ENCODE measurements at places on chromosomes 1 and 21.
A peak's percentile ranks its signal among the peaks of the same experiment; 100 is the strongest.

DNA sequence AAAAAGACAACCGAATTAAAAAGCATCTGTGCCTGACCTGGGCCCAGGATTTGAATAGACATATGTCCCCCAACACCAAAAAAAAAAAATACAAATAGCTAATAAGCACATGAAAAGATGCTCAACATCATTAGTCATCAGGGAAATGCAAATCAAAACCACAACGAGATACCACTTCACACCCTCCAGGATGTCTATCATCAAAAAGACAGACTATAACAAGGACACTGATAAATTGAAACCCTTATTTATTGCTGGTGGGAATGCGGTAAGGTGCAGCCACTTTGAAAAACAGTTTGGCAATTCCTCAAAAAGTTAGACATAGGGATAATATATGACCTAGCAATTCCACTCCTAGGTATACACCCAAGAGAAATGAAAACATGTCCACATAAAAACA lies 72.3 kb upstream of the CAMK1G start:
- no peak for DNase-seq

- DNase-seq = no peak
Observed at GRCh38 chr1:97070376-97070775, 348.8 kb downstream of the PTBP2 start.

GRCh38 chr1:161420763-161421455 lies 53.2 kb upstream of the CFAP126 start:
- no peak for DNase-seq

DNA sequence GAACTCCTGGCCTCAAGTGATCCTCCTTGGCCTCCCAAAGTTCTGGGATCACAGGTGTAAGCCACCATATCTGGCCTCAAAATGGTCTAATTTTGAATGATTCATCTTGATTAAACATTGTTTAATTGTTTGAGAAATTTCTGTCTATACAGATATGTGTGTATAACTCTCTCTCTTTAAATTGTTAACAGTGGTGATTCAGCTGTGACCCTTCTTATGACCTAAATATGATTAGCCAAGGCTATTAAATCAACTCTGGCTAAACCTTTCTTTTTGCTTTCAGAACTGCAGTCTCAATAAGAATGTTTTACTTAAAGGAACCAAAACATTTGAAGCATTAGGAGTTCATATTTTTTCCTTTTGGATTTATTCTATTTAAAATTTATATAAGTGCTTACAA lies 19.2 kb upstream of the B3GALT5 start:
- no peak for DNase-seq

DNA sequence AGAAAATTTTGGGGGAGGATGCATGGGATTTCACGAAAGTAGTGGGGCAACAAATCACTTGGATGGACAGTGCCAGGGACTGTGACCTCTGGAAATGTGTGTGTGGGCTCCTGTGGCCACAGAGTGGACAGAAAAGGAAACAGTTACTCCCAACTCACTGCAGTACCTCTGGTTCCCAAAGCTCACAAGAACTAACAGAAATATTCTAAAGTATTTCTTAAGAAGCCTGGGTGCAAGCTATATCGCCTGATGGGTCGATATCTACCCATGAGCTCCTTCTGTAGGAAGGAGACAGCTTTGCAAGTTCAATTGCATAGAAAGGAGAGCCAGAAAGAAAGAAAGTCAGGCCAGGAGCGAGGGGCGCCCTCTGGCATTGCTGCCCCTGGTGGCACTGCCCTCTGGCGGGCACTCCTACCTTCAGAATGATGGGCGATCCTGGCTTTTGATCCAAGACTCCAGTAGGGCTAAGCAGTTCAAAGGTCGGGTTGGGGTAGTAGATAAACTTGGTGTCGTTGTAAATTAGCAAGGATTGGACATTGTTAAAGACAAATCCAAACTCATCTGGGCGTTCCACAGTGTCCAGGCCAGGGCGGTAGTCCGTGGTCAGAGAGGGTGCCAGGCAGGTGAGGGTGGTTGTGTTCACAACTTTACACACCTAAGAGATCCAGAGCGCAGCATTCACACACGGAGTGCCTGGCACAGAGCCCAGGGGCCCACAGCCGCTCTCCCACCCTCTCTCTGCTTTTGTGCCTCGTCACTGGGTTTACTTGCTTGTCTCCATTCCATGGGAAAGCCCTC lies 134.7 kb upstream of the CD34 start:
- no peak for DNase-seq

DNA sequence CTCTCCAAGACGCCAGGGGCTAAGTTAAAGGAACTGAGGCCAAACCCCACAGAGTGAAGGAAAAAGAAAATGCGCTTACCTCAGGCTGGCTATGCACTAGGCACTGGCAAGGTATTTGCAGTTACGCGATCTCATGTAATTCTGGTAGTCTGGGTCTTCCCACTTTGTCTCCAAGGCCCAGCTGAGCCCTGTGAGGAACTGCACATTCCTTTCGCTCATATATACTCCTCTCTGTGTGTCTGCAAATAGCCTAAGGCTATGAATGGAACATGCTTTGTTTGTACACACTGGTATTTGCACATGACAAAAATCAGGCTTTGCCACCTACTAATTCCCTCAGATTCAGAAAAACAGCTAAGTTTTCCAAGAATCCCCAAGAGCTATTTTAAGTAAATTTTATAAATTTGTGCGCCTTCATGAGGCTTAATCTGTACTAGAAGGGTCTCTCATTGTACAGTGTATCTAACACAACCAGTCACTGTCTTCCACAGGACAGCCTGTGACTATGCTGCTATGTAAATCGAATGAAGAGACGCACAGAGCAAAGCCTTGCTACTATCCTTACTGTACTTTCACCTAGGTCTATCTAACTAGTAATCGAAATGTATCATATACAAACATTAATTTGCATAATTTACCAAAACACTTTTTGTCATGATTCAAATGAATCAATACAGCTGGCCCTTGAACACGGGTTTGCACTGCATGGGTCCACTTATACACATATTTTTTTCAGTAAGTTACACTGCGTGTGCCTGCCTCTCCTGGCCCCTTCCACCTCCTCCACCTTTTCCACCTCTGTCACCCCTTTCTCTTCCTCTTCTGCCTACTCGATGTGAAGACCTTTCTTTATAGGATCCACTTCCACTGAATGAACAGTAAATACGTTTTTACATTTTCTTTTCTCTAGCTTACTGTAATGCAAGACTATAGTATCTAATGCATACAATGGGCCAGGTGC lies 87.0 kb downstream of the SIPA1L2 start:
- DNase-seq = no peak

DNA sequence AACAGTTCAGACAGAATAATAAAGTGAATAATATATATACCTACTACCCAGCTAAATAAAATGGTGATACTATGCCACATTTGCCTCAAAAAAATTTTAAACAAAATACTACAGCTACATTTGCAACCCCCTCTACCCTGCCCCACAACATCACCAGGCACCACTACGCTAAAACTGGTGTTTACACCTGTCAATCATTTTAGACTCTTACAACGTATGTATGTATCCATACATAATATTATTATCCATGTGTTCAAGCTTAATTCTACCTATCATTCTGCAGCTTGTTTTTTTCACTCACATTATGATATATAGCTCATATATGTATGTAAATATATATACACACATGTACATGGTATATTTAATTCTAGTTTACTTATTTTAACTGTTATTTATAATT lies 62.5 kb downstream of the NIBAN1 start:
- no peak for DNase-seq

- peak; percentile 29 for DNase-seq
Observed at GRCh38 chr1:8545078-8545477, 227.2 kb downstream of the SLC45A1 start.

DNA sequence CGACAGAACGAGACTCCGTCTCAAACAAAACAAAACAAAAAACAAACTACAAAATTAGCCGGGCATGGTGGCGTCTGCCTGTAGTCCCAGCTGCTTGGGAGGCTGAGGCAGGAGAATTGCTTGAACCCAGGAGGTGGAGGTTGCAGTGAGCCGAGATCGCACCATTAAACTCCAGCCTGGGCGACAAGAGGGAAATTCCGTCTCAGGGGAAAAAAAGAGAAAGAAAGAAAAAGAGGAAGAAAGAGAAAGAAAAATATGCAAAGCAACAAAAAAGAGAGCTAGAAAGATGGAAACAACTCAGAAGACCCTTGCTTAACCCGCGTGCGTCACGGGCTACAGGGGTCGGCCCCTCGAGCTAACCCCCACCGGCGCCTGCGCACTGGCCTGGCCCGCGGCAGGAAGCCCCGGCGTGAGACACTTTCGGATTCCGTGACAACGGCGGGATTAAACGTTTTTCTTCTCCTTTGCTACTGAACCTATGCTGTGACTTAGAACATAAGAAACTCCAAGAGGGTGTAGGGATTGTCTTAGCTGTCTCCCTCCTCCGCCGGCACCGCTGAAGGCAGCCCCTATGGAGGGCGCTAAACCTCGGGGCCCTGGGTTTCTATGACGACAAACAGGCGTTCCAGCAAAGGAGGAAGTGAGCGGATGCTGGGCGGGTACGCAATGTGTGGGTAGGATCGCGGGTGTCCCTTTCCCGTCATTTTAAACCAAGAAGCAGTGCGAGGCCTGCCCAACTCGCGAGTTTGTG lies at the start of gene AXDND1:
AXDND1 (plus strand) TSS at position 630 of the 751 bp plus-strand sequence. CDS start 539 bp downstream, outside the sequence.
- peak; percentile 94 for DNase-seq

- DNase-seq = no peak
Observed at GRCh38 chr1:74512170-74512915, at the start of gene LRRC53. Gene LRRC53, minus strand, starts transcription at chr1:74512611. Its CDS starts 29,262 bp downstream, at chr1:74483349.

DNA sequence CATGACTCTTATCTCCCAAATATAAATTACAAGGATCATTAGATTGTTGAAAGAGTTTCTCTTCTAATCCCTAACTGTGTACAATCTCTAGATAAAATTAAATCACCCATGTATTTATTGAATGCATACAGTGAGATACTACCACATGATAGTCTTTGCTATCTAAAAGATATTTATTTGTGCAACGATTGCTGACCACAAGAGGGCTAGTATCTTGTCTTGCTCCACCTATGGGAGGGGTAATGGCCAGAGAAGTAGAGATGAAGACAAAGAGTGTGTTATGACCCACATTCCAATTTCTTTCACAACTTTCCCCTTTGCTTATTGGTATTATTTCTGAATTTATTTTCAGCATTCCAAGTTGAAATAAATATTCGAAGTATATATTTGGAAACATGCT lies 13.7 kb downstream of the PYHIN1 start:
- DNase-seq = no peak

GRCh38 chr1:47449822-47450552 lies 12.1 kb downstream of the FOXD2 start:
- DNase-seq = no peak

DNA sequence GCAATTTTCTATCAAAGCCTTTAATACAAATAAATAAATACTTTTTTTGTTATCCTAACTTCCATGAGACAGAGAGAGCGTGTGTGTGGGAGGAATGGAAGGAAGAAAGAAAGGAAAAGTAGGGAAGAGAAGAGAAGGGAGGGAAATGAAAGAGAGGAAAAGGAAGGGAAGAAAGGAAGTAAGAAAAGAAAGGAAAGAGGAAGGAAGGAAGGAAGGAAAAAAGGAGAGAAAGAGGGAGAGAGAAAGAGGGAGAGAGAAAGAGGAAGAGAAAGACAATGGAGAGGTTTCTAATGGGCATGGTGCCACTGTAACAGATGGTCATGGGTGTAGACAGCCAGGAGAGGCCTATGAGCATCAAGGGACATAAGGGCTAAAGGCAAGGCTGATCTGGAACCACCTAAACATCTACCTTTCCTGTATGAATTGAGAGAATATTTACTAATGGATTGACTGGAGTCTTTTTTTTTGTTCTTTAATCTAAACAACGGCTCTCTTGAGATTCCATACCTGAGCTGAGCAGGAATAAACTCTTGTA lies 234.9 kb downstream of the PTPRC start:
- no peak for DNase-seq

Data from CD4-positive, alpha-beta T cell treated with Interleukin-10 for 1 hour (primary cell).